NK-92 treated with Interleukin-12 subunit alpha and Interleukin-12 subunit beta, amount 100 ng/mL, for 24 hours (cell line): ENCODE measurements at places on chromosomes 4 and X.

GRCh38 chrX:18389966-18390365 is 35.4 kb upstream of the CDKL5 start:
- DNase-seq = no peak

GRCh38 chr4:177455561-177455970 is 13.3 kb upstream of the AGA start:
- no peak for DNase-seq

DNA sequence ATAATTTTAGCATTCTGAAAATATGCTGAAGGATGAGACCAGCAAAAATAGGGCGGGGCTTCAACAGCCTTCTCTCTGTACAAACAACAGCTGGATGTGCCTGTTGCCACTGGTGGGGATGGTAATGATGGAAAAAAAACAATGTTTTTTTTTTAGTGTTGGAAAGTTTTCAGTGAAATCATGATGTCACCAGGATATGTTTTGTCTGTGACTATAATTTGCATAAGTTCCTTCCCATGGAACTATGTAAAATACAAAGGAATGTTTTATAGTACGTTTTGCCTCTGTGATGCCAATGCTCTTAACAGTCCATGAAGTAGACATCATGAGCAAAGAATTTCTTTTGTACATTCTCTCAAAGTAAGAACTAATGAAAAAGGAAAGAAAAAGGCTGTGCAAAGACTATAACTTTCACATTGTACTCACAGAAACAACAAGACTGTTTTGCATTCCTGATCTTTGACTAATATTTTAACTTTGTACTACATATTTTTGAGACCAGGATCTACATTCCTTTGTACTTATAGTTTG is 589.7 kb downstream of the SPRY1 start:
- no peak for DNase-seq

- no peak for DNase-seq
These were observed 67.3 kb downstream of the PTPN13 start for GRCh38 chr4:86661418-86661817.

GRCh38 chrX:106479920-106480319 is 131.9 kb upstream of the RADX start:
- DNase-seq = no peak

DNA sequence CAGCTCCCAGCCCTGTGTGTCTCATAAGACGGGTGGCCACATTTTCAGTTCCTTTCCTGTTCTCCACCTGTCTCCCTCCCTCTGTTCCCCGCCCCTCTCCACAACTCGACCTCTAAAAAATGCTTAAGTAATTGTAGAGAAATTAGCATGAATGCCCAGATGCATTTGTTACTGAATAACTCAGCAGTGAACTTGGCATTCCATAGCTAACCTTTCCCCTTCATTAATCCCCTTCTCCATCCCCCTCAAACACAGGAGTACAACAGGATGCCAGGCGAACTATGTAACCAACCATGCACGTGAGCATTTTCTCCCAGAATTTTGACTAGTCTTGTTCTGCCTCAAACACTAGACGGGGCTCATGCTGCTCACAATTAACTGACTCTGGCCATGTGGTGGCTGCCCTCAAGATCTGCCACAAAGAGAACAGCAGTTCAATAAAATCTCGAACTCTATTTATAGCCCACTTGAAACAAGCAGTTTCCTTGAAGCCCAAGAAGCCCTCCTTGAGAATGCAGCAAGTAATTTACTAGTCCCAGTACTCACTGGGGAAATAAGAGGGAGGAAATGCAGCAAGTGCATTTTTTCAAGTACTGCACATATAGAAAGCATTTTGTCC is 351.2 kb downstream of the ARHGAP24 start:
- DNase-seq = no peak

GRCh38 chrX:135923353-135923752 is 29.8 kb downstream of the SAGE1 start:
- no peak for DNase-seq

DNA sequence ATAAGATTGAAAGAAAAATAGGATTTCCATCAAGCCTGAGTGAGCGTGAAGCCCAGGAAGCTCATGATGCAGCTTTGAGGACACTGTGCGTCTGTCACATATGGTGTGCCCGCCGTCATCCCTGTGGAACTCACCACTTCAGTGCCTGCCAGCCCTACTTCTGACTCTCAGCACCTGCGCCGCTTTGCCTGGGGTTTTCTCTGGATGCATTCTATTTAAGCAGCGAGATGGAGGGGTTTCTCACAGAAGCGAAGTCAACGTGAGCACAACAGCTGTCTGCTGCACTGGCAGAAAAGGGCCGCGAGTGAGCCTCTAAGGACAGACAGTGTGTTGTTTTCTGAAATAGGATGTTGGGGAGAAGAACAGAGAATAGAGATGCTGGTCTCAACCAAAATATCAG is 6.2 kb upstream of the TMEM128 start:
- no peak for DNase-seq

DNA sequence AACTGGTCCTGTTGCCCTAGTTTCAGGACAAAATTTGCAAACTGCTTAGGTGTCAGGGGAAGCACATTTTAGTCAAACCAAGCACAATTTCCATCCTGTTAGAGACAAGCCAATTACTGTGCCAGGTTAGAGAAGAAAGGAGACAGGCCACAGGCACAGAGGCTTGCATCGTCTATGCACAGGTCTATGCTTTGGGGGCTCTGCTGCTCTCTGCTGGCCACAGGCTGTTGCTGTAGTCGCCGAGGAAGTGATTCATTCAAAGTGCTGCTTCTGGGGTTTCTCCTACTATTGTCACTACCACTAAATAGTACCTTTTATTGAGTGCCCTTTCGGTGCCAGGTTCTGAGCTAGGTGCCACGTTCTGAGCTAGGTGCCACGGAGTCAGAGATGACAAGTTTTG is 45.5 kb downstream of the VGLL1 start:
- peak; percentile 22 for DNase-seq
